ENCODE measurements at places on chromosomes 2 and 18.

- no peak for DNase-seq
Measured at GRCh38 chr2:151849413-151850010, 21.3 kb upstream of the ARL5A start.

DNA sequence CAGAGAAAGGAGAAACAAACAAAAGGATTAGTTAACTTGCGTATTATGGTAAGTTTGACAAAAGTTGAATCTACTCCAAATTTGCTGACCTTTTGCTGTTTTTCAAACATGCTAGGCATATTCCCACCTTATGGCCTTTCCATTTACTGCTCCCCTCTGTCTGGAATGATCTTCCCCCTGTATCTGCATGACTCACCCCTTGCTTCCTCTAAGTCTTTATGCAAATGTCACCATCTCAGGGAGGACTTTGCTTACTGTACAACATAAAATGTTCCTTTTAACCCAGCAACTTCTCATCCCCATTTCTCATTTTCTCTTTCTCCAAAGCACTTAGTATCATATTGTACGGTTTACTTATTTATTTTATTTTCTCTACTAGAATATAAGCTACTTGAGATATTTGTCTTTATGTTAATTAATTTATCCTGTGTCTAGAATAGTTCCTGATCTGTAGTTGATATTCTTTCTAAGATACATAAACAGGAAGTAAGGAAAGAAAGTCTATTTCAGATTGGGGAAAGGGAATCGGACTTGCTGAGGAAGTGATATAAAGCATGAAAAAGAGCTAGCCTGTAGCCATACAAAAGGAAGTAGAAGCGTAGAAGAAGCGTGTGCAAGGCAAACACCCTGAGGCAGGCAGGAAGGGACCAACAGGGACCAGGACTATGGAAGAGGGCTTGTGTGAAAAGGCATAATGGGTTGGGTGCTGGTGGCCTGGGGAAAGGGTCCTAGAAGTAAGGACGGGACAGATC, 144.9 kb upstream of the ERBB4 start:
- no peak for DNase-seq

- no peak for DNase-seq
Measured at GRCh38 chr2:37566517-37566981, 104.9 kb downstream of the CDC42EP3 start.

DNA sequence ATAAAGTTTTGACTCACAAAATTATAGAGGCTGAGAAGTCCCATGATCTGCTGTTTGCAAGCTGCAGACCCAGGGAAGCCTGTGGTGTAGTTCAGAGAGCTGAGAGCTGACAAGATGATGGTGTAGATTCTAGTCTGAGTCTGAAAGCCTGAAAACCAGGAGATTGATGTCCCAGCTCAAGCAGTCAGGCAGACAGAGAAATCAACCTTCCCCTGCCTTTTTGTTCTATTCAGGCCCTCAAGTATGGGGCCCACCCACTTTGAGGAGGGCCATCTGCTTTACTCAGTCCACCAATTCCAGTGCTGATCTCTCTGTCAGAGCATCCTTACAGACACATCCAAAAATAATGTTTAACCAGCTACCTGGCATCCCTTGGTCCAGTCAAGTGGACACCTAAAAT, 479.6 kb downstream of the STK39 start:
- DNase-seq: no peak

DNA sequence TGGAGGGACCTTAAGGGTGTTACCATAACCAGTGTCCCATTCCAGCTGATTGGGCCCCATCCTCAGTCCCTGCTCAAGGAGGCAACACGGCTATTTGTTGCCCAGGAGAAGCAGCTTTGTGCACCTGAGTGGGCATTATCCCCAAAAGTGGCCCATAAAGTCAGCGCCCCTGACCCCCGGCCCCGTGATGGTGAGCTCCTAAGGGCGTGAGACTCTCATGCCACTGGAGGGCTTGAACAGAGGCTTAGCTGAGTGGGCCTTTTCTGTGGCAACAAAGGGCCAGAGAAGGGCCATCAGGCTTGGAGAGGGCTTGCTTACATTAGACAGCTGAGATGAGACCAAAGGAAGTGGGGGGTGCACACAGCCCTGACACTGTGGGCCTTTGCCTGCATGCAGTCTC, 99.2 kb upstream of the RAB6C start:
- DNase-seq: no peak

- DNase-seq: no peak
Measured at GRCh38 chr2:216406826-216407225, 5.5 kb upstream of the SMARCAL1 start.

DNA sequence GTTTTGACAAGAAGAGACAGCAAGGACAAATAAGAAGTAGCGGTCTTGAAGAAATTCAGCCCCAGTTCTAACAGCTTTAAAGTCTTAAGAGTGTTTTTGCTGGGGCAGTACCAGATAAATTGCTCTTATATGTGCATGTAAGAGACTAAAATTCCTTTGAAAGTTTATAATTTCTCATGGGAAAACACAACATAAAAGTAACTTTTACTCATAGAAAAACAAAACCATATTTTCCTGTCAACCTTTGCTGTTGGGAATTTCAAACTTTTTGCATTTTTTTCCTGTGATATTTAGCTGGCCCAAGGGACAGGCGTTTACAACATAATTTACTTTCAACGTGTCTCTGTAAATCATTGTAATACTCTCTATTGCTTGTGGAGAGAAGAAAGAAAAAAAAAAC, 767.8 kb upstream of the ZEB2 start:
- no peak for DNase-seq

DNA sequence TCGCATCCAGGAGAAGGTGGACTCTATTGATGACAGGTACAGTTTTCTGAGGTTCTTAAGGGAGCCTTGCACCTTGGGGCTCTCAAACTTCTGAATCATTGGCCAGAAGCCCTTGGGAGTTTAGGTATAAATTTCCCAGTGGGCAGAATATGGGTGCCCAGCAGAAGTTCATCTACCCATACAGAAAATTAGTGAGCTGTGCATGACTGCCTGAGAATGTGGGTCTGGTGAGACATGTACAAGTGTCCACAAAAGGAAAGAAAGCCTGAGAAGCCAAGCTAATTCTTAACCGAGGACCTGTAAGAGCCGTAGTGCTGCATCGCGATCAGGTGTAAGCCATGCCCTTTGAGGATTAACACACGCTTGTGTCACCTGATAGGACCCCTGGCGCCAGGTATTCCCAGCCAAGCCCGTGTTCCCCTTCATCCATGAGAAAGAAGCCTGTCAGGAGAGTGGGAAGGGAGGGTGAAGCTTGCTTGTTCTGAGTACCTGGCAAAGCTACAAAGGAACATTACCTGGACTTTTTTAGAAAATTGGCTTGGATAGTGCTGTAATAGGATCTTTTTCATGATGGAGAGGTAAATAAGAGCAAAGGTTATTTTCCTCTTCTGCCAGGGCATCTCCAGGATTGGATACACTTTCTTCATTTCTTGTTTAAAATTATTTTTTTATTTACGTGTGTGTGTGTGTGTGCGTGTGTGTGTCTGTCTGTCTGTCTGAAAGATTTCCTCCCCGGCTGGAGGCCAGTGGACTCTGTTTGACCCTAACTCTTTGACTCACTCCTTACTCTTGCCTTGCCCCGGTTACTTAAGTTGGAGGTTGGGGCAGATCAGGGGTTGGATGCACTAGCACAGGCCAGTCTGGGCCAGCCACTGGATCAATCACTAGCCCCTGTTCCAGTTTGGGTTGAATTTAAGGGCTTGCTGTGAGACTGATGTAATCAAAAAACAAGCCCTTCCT, 90.4 kb upstream of the EML6 start:
- DNase-seq: no peak

- no peak for DNase-seq
Measured at GRCh38 chr18:78407466-78407844, 572.2 kb upstream of the SALL3 start.

DNA sequence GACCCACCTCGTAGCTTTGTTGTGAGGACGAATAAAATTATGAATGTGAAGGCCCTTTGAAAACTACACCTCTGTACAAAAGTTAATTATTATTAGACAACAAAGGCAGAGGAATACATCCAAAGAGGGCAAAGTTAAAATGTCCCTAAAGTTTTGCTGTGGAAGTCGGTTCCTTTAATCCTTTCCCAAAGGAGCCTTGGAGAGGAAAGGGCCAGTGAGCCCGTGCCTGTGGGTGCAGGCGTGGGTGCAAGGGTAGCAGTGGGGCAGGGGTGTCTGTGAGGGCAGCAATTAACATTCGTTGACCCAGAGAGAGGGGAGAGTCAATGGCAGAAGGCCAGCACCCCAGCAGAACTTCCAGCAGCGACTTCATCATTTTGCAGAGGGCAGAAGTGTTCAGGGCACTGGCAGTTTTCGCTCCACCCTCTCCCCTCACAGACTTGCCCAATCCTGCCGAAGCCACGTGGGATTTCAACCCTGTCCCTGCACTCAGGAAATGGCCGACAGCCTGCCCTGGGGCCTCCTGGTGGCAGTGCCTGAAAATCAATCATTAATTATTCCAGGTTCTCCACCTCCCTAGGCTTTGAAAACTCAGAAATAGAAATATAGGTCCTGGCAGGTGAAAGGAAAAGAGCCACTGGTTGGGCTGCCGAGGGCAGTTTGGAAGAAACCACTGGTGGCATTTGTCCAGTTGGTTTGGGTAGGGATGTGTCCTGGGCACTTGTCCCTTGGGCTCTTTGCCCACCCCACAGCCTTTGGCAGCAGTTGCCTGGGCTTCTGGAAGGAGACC, 4.2 kb upstream of the PAX8 start:
- no peak for DNase-seq

- DNase-seq: no peak
Measured at GRCh38 chr2:190635781-190636180, 13.1 kb upstream of the NAB1 start.

GRCh38 chr2:223751012-223751411, 86.4 kb downstream of the AP1S3 start:
- DNase-seq: no peak

DNA sequence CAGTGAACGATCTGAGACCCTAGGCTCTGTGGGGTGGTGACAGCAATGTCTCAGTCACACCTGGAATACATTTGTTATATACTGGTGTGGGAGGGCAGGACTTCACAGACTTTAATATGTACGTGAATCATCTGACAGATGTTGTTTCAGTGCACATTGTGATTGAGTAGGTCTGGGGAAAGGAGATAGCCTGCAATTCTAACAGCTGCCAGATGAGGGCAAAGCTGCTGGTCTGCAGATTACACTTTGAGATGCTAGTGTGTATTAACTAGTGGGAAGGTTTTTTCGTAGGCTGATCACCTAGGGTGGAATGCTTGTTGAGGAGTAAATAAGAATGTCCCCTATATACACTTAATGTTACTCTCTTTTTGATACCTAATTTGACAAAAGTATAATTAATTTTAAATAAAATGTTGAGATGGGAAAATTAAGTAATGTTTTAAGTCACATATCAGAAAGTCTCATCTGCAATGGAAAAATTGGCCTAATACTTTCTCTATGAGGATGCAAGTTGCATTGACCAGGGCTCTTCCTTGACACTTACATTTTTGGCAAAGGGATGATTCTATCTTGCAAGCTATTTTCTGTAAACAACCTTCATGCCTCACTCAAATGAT, 496.9 kb upstream of the HNMT start:
- DNase-seq: peak; percentile 5

DNA sequence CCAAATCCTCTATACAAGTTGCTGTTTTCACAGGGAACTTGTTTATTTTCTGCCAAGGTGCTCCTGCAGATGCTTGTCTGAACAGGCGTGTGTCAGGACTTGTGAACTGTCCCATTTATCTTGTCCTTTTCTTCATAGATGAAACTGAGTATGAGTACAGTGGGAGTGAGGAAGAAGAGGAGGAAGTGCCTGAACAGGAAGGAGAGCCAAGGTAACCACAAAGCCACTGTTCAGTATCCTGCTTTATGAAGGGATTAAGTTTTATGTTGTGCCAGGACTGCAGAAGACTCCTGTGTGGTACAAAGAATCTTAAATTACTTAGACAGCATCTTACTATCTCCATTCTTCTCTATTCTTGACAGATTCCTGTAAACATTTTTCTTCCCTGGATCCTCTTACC, 145.0 kb downstream of the MAP4K4 start:
- no peak for DNase-seq

DNA sequence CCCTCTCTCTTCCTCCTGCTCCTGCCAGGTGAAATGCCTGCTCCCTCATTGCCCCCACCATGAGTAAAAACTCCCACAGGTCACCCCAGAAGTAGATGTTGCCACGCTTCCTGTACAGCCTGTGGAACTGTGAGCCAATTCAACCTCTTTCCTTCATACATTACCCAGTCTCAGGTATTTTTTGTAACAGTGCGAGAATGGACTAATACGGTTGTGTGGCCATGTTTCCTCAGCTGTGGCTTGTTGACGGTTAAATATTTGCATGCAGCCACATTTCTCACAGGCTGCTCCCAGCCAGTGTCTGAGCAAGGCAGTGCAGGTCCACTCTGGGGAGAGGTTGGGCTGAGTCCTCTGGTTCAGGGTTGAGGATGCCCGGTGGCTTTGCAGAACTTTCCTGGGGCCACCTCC, 27.8 kb upstream of the COPS8 start:
- no peak for DNase-seq

DNA sequence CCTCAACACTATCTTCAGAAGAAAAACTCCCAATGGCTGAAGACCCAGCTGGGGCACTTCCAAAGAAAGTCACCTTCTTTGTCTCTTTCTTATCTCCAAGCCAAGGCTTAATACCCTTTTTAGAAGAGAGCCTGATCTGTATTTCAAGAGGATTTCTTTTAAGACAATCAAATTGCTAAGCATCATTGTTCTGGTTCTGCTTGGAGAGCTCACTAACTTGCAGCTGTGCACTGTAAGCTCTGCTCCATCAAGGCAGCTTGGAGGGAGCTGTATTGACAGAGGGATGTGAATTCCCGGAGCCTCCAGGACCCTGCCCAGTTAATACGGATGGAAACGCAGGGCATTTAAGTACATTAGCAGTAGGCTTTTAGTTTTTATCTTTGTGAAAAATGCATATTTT, 253.1 kb downstream of the TDRD15 start:
- DNase-seq: no peak

- no peak for DNase-seq
Measured at GRCh38 chr18:69490813-69491212, 90.1 kb downstream of the DOK6 start.

DNA sequence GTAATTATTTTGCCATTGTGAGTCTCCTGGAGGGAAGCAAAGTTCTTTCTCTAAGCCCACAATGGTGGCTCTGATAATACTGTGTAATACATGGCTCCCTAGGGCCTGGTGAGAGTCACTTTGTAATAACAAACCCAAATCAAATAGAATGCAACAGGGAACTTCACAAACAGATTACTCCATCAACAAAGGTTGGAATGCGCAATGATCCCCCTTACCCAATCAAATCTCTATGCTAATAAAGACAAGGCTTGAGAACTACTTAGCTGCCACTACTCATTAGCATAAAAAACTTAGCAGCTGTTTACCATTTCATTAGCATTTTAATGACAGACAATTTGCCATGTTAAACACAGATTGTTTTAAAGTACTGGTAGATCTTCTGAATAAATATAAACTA, 285.6 kb upstream of the SESTD1 start:
- DNase-seq: no peak

- DNase-seq: no peak
Measured at GRCh38 chr18:6495536-6495935, 80.8 kb upstream of the L3MBTL4 start.

- DNase-seq: no peak
Measured at GRCh38 chr18:64271246-64271645, 122.4 kb upstream of the LINC00305 start.
